ENCODE measurements at places on chromosomes 13 and 19.

DNA sequence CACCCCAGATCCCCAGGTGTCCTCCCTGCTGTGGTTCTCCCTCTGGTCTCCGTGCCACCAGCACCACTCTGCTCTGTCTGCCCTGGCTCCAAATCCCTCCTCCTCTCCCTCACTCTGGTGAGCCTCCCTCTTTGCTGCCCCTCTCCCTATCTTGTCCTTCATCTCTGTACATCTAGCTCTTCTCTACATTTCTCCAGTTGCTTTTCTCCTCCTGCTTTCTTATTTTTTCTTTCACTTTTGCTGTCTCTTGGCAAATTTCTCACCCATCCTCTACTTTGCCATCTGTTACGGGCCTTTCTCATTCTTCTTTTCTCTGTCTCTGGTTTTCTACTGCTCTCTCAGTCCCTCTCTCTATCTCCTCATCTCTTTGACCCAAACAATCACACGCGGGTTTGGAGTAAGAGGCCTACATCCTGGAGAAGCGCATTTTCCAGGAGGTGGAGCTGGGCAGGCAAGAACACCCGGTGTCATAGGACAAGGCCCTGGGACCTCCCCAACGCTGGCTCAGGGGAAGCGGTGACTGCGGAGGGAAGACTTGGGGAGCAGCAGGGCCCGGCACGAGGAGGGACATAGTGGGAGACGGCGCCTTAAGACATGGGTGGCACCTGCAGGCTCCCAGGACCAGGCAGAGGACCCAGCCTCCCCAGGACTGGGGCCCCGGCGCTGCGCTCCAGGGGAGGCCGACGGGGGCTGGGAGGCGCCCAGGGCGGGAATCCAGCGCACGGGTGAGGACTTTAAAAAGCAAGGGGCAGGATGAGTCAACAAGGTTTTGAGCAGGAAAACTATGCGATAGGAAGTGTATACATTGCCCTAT, 9.9 kb downstream of the ZNF611 start:
- no peak for DNase-seq

DNA sequence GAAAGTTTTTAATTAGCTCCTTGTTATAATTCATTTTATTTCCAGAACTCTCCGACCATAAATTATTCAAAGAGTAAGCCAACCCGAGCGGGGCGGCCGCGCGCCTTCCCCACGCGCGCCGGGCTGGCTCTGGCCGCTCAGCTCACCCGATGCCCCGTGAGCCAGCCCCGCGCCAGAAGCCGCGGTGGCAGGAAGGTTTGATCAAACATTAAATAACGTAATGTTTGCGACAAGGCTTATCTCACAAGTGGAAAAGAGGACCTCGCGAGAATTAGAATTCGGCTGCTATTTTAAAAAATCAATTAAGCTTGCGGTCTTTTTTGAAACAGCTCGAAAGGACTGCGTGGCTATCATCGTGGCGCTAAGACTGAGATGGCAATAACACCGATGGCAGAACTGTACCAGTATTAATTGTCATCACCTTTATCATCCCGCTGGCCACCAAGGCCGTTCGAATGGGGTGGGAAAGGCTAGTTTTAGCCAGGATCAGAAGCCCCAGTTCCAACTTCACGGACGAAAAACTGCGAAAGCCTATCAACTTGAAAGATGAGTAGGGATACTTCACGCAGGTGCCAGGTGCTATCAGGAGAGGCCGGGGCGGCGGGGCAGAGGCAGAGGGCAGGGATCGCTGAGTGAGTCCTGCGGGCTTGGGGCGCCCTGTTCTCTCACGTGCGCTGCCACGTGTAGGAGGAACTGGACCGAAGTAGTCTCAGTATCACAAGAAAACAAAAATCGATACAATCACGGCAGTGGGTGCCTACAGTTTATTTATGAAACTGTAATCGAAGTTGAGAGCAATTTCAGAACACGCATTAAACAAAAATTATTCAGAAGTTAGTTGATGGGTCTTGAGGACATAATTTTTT, 6.4 kb downstream of the POU4F1 start:
- no peak for DNase-seq

GRCh38 chr19:37977391-37977790, 70.4 kb downstream of the SIPA1L3 start:
- no peak for DNase-seq

- no peak for DNase-seq
These were observed 11.5 kb upstream of the MTRF1 start for GRCh38 chr13:41274881-41275280.

GRCh38 chr19:51808333-51808986, 13.5 kb downstream of the FPR3 start:
- no peak for DNase-seq

DNA sequence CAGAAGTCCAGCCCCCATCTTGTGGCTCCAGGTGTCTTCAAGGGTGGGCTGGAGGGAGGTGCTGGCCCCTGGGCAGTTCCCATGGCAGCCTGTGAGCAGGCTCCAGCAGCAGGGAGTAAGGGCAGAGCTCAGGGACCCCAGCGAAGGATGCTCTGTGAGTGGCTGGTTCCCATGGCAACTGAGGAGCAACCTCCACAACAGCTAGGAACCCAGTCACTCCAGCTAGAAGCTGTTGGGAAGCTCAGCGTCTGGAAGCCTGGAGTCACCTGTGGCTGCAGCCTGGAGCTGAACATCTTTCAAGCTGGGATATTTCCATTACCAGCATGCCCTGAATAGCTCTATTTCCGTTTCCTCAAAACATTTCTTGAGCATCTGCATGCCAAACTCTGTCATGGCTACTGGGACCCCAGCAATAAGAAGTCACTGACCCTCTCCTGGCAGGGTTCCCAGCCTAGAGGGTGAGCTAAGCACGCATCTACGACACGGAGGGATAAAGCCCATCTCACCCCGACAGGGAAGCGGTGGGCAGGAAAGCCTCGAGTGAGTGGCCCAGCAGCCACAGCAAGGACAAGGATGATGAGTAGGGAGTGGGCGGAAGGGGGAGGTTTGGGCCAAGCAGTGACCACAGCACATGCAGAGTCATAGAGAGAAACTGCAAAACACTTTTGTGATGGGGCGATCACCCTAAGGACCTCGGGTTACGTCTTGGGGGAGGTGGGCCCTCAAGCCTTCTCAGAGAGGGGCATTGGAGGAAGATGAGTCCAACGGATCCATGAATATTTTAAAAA, 52.6 kb downstream of the ALOX5AP start:
- no peak for DNase-seq

- no peak for DNase-seq
These were observed 26.6 kb downstream of the NCAN start for GRCh38 chr19:19238126-19238894.

GRCh38 chr13:21578748-21579147, 25.2 kb downstream of the MICU2 start:
- no peak for DNase-seq

GRCh38 chr19:12666265-12667048, at the start of the genes MAN2B1 and WDR83:
MAN2B1 (minus strand) TSS chr19:12666742; CDS start chr19:12666701, 41 bp downstream.
WDR83 (plus strand) TSS chr19:12666807; CDS start chr19:12669791, 2,984 bp downstream.
- peak; percentile 50 for DNase-seq

DNA sequence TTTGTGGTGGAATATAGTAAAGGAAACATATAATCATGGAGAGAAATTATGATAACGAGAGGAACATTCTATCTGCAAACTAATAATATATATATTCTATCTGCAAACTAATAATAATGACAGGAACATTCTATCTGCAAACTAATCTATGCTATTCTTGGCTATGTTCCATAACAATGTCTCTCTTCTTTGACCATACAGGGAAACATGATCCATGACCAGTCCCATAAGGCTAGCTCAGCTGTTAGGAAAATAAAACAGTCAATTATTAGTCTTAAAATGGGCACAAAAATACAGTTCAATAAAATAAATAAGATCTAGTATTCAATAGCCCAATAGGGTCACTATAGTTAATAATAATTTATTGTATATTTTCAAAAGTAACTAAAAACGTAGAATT, 707.8 kb upstream of the PCDH20 start:
- no peak for DNase-seq

DNA sequence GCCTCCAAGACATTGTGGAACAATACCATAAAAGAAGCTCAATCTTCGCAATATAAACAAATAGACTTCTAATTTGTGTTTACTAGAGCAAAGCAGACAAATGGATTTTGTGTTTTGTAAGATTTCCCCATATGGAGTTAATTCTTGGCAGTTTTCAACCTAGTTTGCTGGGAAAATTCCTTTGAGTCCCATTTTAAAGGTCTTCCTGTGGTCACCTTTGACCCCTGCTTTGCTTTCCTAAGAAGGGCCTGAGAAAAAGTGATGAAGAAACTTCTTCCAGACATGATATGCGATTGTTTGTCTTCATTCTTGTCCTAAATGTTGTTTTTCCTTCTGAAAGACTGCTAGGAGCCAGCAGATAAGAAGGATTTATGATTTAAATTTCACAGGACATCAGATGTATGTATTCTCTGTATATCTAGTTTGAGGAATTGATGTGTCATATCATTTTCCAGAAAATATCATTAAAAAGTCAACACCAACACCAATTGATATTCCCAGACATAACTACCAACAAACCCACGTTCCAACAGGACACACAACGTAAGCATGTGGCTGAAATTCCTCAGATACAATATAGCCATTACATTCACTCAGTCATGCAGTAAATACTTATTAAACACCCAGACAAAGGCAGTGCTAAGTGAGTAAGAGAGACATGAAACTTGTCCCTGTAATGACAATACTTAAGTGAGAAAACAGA, 276.4 kb downstream of the LHFPL6 start:
- no peak for DNase-seq

GRCh38 chr13:77975358-77976042, 56.9 kb upstream of the EDNRB start:
- DNase-seq: no peak
